ENCODE measurements at places on chromosomes 6 and 20.

DNA sequence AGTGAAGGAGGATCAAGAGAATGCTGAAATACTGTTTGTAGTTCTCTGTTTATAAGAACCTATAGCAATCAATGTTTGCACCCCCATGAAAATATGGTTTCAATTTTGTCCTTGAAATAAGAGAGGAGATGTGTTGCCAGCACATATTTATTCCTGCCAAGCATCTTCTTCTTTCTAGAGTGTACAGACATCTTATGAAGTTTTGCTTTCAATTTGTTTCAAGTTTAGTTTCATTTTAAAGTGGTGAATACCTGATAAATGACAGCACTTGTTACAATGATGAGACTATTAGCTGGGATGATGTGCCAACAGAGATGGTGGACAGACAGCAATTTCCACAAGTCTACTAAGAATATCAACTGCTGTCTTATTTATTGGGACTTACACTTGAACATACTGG lies 39.2 kb upstream of the CENPW start:
- DNase-seq = no peak

DNA sequence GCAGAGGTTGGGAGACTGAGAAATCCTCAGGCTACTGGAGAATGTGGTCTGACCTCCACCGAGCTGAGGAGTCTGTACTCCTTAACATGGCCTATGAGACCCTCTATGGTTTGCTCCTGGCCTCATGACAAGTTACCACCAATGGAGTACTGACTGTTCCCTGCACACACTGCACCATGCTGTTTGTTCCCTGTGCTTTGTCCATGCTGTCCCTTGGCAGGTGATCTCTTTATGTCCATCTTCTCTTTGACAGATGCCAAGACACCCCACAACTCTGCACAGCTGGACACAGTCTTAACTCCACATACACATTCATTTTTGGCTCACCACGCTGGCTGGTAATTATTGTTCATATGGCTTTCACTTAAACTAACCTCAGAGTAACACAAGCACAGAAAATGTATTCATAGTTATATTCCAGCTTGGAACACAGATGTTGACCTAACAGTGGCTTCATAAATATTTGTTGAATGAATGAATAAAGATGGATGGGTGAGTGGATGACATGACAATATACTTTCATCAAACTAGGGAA lies 258.0 kb downstream of the ATXN1 start:
- no peak for DNase-seq

- no peak for DNase-seq
These were observed 9.0 kb downstream of the TPBG start for GRCh38 chr6:82372656-82373055.

GRCh38 chr6:1363298-1363697 lies 26.1 kb upstream of the FOXF2 start:
- no peak for DNase-seq

GRCh38 chr6:21873562-21873961 lies 280.0 kb downstream of the SOX4 start:
- DNase-seq = no peak

DNA sequence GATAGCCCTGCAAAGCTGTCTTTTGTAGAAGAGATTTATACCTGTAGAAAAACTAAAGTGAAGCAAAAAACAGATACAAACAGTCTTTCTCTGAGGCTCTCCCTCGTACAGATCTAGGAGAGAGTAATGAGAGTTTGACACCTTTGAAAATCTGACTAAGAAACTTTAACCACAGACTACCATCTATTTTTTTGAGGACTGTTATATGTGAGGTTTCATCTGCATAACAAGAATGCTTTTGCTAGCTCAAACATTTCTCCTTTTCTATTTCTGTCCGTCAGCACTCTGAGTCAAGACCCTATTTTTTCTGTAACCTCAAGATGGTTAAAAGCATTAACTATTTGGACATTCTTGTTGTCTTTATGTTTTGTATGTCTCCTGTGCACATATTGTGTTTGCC lies 193.0 kb downstream of the BTBD3 start:
- DNase-seq = no peak

All from activated CD4-positive, CD25-positive, alpha-beta regulatory T cell treated with anti-CD3 and anti-CD28 coated beads, Interleukin-2, amount 50 U/mL, for 72 hours (primary cell).